AG10803 (cell line): ENCODE measurements at places on chromosomes 3 and 15.

DNA sequence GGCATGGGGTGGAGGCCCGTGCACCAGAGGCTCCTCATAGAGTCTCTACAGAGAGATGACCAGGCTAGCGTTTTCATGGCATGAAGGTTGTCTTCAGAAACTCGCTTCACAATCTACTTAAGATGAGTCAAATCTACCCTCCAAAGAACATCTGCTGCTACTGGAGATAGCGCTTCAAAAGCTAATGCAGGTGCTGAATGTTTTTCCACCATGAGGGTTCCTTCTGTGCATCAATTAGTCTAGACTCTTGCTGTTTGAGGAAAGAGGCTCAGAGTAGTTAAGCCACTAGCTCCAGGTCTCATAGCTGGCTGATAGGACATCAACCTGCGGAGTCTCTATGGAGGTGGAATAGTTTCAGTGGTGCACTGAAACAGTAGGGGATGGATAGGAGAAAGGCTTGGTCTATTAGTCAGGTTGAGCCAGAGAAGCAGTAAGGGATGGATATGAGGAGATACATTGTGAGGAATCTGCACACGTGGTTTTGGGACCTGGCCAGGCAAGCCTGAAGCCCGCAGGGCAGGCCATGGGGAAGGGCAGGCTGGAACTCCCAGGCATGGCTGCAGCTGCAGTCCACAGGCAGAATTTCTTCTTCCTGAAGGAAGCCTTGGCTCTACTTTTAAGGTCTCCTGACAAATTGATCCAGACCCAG lies 117.5 kb downstream of the APBA2 start:
- no peak for DNase-seq

GRCh38 chr3:168850109-168850508 lies 754.4 kb upstream of the GOLIM4 start:
- DNase-seq = no peak

- DNase-seq = peak; percentile 64
Measured at GRCh38 chr3:65144791-65145351, 457.1 kb upstream of the ADAMTS9 start.

DNA sequence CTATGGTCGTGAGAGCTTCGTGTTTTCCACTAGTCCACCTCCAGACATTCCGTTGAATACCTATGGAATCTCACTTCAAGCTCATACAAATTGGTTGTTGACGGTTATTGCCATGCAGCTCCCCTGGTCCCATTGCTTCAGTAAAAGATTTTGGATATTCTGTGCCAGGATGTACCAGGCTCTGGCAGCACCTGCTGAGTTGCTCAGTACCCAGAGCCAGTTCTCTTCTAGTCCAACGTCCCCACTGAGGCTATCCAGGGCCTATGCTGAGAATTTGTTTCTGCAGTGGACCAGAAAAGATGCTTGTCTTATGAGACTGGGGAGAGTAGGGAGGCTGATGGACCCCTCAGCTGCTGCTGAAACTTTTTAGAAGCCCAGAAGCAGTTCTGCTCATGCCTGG lies 278.9 kb downstream of the FEZF2 start:
- DNase-seq = no peak

DNA sequence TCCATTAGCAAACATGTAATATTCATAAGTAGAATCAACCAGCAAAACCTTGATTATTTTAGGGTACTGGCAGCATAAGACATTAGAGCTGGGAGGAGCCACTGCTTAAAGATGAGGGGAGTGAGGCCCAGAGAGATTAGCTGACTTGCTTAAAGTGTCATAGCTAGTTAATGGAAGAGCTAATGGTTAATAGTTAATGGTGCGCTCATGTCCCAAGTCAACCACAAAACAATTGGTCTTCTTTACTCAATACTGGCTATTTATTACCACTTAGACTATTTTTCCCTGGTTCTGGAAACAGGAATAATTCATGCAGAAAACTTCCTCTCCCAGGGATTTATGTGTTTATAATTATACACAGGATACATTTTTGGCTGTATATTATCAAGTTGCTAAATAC lies 33.1 kb downstream of the EIF4E3 start:
- no peak for DNase-seq

DNA sequence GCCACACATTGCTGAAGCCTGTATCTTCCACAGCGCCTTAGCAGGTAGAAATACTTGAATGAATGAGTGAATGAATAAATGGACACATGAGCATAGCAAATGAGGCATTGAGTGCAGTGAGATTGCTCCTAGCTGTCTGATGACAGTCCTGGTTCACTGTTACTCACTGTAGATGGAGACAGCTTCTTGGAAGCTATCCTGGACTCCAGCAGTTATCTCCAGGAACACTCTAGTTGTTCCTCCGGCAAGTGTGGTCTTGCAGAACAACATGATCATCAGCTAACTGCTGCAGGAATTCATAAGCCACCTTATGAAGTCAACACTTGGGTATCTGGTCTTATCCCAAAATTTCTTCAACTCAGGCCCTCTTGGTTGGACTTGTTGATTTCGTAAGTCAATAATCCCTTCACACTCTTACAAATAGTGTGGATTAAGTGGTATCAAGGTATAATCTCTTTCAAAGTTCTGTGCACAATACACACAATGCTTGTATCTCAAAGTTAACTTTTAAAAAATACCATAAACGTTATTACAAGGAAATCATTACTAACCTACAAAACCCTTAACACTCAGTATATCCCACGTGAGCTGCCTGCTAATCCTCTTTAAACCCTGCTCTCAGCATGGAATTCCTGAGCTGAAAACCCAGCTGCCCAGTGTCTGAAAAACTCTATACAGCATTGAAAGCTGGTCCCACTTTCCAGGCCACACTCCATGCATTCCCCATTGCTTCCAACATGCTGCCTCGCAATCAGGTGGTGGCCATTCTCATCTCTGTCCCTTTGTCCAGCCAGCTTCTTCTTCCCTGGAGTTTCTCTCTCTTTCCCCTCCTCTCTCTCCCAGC lies 14.4 kb upstream of the ZBTB38 start:
- DNase-seq = peak; percentile 44

- DNase-seq = no peak
Measured at GRCh38 chr15:27550635-27551034, 548.5 kb downstream of the OCA2 start.

DNA sequence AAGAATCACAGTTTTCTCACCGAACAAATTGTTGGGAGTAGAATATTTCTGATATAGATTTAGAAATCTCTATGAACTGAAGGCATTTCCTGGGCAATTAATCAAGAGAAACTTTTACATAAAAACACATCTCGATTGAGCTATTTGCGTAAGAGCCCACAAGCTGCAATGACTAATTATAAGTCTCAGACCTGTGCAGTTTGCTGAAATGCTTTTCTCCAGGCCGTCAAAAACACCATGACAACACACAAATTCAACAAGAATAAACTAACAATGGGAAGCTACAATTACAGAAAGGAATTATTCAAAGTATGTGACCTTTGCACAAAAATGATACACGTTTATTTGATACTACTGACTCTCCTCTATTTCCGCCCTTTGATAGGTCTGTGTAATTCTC lies 481.2 kb upstream of the WNT5A start:
- peak; percentile 15 for DNase-seq

GRCh38 chr3:12180218-12180617 lies 21.5 kb upstream of the TIMP4 start:
- peak; percentile 67 for DNase-seq

DNA sequence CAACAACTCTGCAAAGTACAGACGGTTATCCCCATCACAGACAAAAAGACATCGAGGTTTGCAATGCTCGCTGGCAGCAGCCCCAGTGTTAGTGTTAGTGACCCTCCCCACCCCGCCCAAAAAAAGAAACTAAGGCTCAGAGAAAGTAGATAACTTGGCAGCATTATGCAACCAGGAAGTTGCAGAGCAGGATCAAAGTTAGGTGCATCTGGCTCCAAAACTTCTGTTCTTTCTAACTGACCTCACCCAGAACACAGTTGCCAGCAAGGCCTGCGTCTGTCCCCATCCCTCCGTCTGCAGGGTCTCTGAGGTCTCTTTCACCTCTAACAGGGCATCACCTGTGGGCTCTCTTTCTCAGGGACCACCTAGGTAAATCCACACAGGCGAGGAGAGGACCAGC lies 51.5 kb downstream of the BDH1 start:
- no peak for DNase-seq

- peak; percentile 71 for DNase-seq
Measured at GRCh38 chr15:60679256-60679655, 200.3 kb upstream of the ICE2 start.
